Tongue (tissue), 3 donors: ENCODE measurements at places on chromosomes 11 and 22. TPM values are rescaled to one million over a fixed set of nuclear protein-coding genes. Genes with fewer than 3 reads are reported as not detected.

- DNase-seq = peak; percentile 51
These were observed 58.4 kb downstream of the ABTB2 start for GRCh38 chr11:34299284-34299972.

- DNase-seq = peak; percentile 70
These were observed 77.9 kb downstream of the BTBD10 start for GRCh38 chr11:13384908-13385640.

DNA sequence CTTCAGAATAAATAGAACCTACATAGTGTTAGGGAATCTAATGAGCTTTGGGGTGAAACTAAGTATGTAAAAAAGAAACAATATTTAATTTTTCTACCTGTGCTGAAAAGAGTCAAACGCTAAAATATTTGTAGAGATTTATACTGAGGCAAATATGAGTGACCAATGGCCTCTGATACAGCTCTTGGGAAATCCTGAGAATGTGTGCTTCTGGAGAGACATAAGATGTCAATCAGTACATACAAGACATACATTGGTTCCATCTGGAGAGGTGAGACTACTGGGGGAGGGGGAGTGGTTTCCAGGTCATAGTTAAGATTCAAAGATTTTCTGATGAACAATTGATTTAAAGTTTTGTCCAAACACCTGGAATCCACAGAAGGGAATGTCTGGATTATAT lies 970 bp downstream of the ASRGL1 start:
- no peak for DNase-seq

DNA sequence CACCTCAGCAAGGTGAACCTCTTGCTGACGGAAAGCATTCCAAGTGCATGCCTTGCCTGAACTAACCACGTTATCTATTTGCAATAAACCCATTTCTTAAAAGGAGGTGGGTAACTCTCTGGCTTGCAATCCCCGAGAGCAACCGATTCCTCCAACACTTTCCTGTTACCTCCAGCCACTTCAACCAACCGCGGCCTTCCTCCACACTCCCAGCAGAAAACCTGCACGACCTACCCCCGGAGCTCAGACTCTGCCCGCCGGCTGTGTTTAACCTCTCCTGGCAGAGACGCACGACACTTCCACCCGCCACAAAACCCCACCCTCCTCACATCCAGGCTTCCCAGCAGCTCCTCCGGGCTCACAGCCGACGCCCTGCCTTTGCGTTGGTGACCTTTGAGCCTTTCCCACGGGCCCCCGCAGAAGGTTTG lies 708 bp downstream of the SCO2 start:
- DNase-seq = no peak

- DNase-seq = no peak
These were observed 26.2 kb downstream of the SUSD2 start for GRCh38 chr22:24207264-24208011.

DNA sequence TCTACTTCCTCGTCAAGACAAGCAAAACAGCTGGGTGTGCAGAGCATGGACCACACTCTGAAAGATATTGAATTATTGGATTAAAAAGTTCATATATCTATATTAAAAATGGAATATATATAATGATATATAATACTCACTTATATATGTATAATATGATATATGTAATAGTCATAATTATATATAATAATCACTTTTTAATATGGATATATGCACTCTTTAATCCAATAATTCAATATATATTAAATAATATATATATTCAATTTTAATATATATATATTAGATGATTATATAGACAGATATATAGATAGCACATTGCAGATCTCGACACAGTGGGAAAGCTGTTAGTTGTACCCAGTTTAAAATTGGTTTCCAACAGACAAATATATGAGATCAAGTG lies 182.1 kb upstream of the CARD18 start:
- no peak for DNase-seq

GRCh38 chr11:57798905-57799559 lies 37.4 kb downstream of the CTNND1 start:
- DNase-seq = no peak

DNA sequence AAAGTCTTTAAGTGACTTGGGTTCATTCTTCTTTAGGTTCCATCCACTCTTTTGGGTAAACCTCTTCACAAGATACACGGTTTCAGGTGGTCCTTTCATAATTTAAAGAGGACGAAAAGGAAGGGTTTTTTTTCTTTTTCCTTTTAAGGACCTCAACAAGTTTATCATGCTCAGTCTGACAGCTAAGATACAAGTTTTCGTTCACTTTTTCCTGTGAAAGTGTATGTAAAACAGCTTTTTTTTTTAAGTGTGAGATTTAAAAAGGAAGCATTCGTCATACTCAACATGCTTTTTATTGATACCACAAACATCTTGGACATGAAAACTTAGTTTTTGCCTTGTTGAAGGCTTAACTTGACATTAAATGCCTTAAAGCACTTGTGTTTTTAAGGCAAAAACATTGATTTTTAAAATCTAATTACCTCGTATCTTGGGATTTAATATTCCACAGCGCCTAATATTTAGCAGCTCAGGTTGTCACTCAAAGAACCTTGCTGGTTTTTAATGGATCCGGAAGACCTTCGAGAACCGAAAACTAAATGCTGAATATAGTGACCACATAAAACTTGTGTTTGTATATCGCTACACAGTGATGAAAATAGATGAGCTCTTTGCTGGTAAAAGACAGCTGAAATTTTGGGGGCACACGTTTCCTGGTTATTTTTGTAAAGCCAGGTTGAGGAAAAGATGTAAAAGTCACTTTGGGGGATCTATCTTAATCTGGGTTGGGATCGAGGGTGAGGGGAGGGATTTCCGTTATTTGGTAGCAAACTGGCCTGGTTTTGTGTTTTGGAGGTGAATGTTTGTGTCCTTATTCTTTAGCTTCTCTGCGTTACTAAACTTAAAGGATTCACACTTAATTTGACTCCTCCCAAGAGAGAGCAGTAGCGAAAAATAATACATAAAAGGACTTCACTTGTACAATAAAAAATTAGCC lies 2.3 kb downstream of the PCF11 start:
- DNase-seq = no peak

- DNase-seq = no peak
These were observed 1336.4 kb downstream of the TBC1D22A start for GRCh38 chr22:48098921-48099245.

- DNase-seq = no peak
These were observed 26.2 kb downstream of the SBF2 start for GRCh38 chr11:10267821-10268220.

- DNase-seq = no peak
These were observed 9.2 kb upstream of the FAM83F start for GRCh38 chr22:39985383-39986035.

DNA sequence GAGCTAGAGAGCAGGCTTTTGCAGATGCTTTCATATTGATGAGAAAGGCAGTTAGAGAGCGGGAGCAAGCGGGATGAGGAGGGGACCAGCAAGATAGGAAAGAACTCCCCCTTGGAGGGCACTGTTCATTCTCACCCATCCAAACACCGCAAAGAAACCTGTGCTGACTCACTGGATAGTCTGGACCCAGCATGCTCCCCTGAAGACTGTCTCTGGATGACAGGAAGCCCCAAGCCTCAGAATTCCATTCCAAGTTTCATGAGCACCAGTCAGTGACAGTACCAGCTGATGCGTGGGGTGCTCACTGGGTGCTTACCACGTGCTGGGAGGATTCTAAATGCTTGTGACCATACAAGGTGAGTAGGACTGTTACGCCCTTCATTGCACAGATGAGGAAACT lies 34.2 kb downstream of the MICAL3 start:
- DNase-seq = no peak

DNA sequence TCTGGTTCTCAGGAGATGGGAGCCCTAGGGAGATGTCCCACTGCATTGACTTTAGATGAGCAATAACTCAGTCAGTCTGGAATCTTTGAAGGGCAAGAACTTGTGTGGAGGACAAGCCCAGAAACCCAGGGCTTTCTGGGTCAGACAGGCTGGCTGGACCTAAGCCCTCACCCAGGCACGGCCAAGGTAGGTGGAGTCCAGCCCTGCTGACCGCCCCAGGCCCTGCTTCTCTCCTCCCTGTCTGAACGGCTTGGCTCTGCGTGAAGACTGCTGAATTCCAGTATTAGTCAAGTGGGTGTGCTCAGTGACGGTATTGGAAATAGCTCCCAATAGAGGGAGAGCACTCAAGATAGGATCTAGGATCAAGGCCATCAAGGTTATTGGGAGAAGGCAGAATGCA lies 6.1 kb downstream of the CXCR5 start:
- no peak for DNase-seq

GRCh38 chr11:93849751-93850593 lies 446 bp downstream of the VSTM5 start:
- DNase-seq = peak; percentile 40

- peak; percentile 53 for DNase-seq
These were observed 16.8 kb downstream of the CUL5 start for GRCh38 chr11:108025387-108026080.

DNA sequence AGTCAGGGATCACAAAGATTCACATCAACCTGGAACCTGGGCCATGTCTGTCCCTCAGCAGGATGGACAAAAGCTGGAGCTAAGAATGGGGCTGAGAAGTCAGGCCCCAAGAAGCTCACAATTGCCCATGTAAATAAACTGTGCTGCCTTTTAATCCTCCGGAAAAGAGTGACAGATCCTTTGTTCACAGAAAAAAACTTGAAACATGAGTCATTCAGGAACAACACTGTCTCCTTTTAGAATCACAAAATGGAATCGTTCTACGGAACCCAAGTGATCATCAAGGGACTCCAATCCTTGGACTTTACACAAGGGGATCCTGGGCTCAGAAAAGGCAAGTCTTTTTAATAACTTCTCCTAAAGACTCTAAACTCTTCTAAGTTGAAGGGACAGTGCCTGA lies 36.1 kb downstream of the RELT start:
- DNase-seq = no peak

DNA sequence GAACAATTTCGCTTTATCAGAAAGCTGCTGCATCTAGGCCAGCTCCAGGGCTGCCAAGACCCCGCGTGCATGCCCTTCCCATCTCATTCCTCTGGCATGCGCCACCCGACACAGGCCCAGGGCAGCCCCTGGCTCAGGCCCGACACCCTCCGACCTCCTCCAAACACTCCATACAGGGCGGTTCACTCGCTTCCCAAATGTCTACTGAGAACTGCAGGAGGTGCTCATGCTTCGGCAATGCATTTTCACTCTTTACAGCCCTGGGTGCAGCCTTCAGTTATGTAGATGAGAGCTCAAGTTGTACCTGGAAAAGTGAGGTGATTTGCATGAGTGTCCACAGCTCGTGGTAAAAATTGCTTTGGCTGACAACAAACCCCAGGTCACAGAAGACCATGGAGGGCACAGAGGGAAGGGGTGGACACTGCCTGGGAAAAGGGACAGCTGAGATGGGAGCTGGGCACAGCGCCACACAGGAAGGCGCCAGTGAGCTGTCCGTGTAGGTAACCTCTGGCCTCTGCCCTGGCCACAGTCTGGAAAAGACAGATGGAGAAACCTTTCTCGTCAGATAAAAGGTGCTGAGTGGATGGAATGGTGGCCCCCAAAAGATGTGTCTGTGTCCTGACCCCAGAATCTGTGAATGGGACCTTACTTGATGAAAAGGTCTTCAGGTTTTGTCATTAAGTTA lies 1351.9 kb downstream of the BRD1 start:
- no peak for DNase-seq

- no peak for DNase-seq
These were observed 6.2 kb upstream of the APOL1 start for GRCh38 chr22:36246718-36247117.

GRCh38 chr11:94933223-94934130 lies 39.9 kb downstream of the CWC15 start:
- DNase-seq = peak; percentile 26

- DNase-seq = peak; percentile 94
These were observed 6.0 kb upstream of the RAB3IL1 start for GRCh38 chr11:61923166-61924063.

OR52N4 gene
- total RNA-seq = not detected

GAB4 gene
- total RNA-seq = not detected

VPREB1 gene
- total RNA-seq = not detected

SLC17A6 gene
- not detected for total RNA-seq

KDM4D gene
- 0.62 TPM for total RNA-seq

HBB gene
- total RNA-seq = 162 TPM

GPHA2 gene
- not detected for total RNA-seq

F2 gene
- total RNA-seq = not detected

MRGPRX3 gene
- 0.51 TPM for total RNA-seq

IL18 gene
- total RNA-seq = 5.2 TPM
